ENCODE measurements at places on chromosomes 6 and 20.

DNA sequence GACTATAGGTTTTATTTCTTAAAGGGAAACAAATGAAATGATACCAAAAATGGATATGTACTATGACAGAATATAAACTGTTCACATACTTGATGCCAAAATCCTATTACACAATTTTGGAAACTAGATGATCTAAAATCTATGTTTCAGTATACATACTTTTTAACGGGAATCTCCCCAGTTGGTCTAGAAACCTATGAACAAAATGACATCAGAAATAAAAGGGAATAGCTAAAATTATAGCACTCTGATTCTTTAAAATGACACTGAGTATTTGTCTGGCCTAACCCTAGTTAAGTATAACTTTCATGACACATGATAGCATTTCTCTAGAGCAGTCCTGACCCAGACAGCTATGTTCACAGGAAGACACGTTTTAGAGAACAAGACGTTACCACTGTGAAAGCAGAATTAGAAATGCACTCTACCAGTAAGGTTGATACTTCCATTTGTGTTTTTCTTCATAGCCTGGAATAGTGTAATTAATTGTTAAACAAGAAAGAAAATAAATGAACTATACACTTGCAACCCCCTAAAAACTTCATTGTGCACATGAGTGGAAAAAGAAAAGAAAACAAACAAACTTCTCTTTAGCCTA lies 3.3 kb downstream of the OSER1 start:
- DNase-seq, result no peak

GRCh38 chr6:144749263-144749662 lies 464.1 kb downstream of the UTRN start:
- no peak for DNase-seq

- DNase-seq, result no peak
Observed at GRCh38 chr20:9886227-9886626, 47.4 kb upstream of the PAK5 start.

GRCh38 chr6:163539101-163539762 lies 124.7 kb downstream of the QKI start:
- DNase-seq, result no peak

- no peak for DNase-seq
Observed at GRCh38 chr6:21284166-21284565, 309.4 kb upstream of the SOX4 start.
